Stimulated activated CD4-positive, alpha-beta T cell treated with anti-CD3 and anti-CD28 coated beads, Interleukin-15, amount 100 ng/mL, for 24 hours (primary cell): ENCODE measurements at places on chromosomes 16 and 17.

DNA sequence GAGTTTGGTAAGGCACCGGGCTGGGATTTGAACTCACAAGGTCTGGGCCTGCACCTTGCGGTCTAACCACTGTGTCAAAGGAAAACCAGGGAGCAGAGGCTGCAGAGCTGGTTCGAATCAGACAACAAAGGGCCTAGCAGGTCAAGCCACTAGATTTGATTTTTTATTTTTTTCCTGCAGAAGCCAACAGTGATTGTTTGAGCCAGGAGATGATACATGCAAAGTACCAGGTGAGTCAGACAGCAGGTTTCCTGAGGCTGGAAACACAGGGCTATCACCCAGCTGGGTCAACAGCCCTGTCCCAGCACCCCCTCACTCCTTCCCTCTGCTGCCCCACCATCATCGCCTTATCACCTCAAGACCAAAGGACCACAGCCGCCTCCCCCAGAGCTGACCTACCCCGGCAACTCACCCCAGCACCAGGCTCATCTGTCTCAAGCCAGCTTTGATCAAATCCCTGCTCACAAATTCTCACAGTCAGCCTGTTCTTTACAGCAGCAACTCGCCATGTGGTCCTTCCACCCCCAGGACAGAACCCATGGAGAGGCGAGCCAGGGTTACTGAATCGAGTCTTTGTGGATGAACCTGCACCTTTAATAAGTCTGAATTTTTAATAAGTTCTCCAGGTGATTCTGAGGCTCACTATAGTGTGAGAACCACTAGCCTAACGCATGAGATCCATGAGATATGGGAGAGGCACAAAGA lies 13.0 kb upstream of the KRT19 start:
- DNase-seq, result no peak

DNA sequence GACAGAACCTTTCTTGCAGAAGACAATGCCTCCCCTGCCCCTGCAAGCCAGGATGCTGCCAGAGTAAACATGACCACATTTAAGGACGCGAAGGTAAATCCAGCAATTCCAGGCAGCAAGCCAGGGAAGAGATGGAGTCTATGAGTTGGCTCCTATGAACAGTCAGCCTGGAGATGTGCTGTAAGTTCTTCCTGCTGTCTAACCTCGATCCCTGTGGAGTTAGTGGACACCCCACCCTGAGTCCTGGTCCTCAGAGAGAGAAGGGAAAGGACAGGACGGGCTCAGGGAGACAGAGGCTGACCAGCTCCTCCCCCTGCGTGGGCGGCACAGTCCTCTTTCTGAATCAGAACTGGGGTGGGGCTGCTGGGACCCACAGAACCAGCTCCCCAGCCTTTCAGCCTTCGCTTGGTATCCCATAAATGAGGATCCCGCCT lies 24.9 kb downstream of the CDC42EP4 start:
- DNase-seq, result no peak

DNA sequence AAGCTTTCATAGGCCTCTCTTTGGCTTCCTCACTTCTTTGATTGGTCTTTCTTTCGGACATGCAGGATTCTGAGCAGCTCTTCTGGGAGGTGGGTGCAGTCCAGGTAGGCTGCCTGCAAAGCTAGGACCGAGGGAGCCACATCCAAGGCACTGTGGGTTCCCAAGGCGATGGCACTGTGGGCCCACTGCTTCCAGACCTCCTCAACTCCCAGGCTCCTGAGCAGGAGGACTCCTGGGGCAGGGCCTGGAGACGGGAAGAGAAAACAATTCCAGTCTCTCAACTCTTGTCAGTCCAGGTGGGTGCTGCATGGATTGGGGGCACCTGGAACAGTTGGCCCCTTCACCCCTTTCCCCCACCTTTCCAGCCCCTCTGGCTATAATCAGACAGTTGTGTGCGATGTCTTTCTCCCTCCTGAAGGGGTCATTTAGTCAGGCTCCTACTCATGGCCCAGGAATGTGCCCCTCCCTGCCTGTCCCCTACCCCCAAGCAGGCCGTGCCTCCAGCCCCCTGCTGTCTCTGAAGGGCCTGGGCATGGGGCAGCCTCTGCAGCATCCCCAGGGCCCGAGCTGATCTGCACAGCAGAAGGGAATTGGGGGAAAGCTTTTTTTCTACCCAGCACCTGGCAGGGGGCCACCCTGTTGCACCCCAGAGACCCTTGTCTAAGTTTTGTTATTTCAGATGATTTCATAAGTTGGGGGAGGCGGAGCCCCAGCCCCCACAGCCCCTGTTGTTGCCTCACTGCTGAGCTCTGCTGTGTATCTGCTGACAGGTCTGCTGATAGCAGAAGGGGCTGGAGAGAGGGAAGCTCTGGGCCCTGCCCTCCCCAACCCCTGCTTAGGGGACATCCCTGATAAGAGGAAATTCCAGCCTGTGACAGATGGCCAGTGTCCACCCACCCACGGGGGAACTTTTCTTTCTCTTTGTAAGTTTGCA lies 330.3 kb downstream of the SEC14L1 start:
- DNase-seq, result no peak

DNA sequence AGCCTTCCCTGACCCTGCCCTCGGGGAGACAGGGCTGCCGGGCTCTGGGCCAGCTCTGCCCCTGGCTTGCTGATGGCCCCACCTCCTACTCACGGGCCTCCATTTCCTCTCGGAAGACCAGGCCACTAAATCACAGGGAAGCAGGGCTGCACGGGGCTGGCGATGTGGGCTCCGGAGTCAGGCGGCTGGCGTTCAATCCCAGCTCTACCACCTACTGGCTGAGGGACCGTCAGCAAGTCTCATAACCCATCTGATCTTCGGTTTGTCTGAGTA lies 113.4 kb downstream of the AMFR start:
- DNase-seq, result no peak

- no peak for DNase-seq
Measured at GRCh38 chr17:13775450-13775849, 173.7 kb upstream of the HS3ST3A1 start.

DNA sequence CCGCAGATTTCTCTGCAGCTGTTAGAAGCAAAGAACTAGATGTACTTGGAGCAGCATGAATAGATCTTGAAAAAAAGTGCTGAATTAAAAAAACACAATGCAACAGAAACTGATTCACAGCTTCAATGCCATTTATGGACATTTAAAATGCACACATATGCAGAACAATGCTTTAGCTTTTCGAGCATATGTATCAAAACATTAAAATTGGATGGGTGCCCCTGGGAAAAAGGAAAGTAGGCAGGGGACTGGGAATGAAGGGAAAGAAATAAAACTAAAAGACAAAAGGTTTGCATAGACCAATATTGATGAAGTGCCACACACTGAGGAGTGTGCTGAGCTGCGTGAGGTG lies 5.0 kb downstream of the KCTD13 start:
- DNase-seq, result no peak

DNA sequence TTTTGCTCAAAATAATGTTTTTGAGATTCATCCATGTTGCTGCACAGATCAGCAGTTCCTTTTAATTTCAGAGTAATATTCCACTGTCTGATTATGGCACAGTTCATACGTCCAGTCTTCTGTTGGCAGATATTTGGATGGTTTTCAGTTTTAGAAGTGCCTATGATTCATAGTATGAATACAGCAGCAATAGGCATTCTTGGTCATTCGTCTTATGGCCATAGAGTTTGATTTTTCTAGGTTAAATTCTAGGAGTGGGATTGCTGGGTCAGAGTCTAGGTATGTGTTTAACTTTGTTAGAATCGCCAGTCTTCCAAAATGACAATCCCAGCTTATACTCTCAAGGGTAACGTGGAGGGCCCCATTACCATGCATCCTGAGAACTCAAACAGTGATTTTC lies 11.5 kb upstream of the IL34 start:
- DNase-seq, result no peak

DNA sequence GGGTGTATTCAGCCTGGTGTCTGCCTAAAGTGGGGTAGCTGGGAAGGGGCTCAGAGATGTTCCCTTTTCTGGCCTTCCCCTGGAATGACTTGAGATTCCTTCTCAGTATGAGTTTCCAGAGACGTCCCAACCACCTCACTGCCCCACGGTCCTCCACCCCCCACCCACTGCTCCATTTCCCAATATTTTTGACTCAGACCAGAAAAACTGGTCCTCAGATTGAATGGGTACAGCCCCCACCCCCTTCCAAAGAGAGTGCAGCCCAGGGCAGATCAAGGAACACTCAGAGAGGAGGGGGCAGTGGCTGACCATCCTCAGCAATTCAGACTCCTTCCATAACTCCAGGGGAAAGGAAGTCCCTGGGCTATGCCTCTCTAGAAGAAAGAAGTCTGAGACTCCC lies 3.2 kb downstream of the ACLY start:
- DNase-seq, result no peak

- DNase-seq, result no peak
Measured at GRCh38 chr17:77774182-77774581, 184.3 kb upstream of the TNRC6C start.

- DNase-seq, result no peak
Measured at GRCh38 chr17:42441371-42442195, 17.1 kb upstream of the ATP6V0A1 start.
